CD8-positive, alpha-beta memory T cell (primary cell): ENCODE measurements at places on chromosomes 2 and 18. TPM values are rescaled to one million over a fixed set of nuclear protein-coding genes. Genes with fewer than 3 reads are reported as not detected.

The SCTR gene
- not detected for total RNA-seq

The LYG2 gene
- total RNA-seq = not detected

The SLC38A11 gene
- total RNA-seq = not detected

The OSBPL1A gene
- 1.3 TPM for total RNA-seq

The B3GNT2 gene
- 30.1 TPM for total RNA-seq

The L3MBTL4 gene
- 0.18 TPM for total RNA-seq

The POTEF gene
- not detected for total RNA-seq

The PKP4 gene
- total RNA-seq = 29.6 TPM

The GALR1 gene
- total RNA-seq = not detected

The PIAS2 gene
- 25.8 TPM for total RNA-seq

The MPP4 gene
- not detected for total RNA-seq
